ENCODE measurements at places on chromosomes 6 and 20.

DNA sequence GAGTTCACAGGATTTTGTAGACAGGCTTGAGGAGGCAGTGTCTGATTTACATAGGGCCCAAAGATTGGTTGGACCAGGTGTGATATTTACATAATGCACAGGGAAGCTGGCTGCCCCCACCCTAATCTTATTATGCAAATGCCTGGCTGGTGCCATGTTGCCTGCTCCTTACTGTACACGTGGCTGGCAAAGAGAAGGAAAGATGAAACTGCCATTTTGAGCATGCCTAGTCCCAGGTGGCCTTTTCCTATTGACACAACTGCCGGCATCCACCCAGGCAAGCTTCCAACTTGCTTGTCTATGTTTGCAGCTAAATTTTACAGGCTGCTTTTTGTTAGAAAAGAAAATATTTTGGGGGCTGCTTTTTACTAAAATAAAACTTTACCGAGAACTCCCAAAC is 174.6 kb downstream of the LMBRD1 start:
- no peak for DNase-seq

GRCh38 chr20:32281711-32282110 is 4.3 kb downstream of the KIF3B start:
- no peak for DNase-seq

GRCh38 chr6:45479834-45480751 is 102.4 kb upstream of the SUPT3H start:
- peak; percentile 10 for DNase-seq

- DNase-seq: no peak
Observed at GRCh38 chr20:57835588-57836455, 126.0 kb upstream of the PMEPA1 start.

DNA sequence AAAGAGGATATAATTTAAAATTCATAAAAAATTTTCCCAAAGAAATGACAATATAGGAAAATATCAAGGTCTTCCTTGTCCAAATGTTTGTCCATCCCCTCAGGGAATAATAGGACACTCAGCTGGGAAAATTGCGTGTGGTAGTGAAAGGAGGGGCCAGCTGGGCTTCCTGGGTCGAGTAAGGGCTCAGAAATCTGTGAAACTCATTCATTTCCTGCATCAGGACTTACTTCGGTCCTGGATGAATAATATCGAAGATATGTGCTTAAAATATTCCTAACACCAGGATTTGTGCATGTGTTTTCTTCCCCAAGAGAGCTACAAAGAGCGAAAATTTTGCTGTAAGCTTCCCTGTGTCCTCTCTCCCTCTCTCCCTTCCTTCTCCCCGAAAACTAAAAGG is 118.2 kb upstream of the GJE1 start:
- DNase-seq: no peak

DNA sequence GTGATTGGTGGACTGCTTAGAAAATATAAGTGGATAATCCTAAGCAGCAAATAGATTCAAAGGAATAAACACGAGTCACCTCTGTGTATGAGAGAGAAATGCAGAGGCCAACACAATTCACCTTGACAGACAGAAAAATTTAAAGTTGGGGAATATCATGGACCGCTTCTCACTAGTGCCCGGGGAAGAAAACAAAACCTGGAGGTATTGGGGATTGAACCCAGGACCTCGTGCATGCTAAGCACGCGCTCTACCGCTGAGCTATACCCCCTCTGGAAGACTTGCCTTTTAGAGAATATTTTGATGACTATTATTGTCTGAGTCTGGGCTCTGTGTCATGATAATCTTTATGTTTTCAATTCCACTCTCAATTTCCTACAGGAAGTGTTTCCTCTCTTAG is 111.9 kb downstream of the TRIM27 start:
- DNase-seq: no peak

- DNase-seq: no peak
Observed at GRCh38 chr6:157770946-157771345, 52.1 kb upstream of the SNX9 start.

GRCh38 chr20:5836569-5836968 is 86.4 kb downstream of the SHLD1 start:
- no peak for DNase-seq

- peak; percentile 26 for DNase-seq
Observed at GRCh38 chr20:32672982-32673851, 524 bp downstream of the C20orf203 start.

GRCh38 chr20:41017448-41018042 is 11.1 kb upstream of the TOP1 start:
- no peak for DNase-seq

DNA sequence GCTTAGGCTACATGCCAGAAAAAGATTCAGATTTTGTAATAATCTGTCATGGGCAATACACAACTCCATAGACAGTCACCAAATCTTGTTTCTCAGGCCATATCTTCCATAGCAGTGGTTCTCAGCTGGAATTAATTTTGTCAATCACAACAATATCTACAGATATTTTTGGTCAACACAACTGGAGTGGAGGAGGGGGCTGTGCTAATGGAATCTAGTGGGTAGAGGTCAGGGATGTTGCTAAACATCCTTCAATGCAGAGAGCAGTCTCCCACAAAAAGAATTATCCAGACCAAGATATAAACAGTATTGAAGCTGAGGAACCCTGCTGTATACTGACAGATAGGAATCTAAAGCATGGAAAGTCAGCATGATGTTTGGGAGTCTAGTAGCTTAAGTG is 174.6 kb downstream of the UBE3D start:
- no peak for DNase-seq

DNA sequence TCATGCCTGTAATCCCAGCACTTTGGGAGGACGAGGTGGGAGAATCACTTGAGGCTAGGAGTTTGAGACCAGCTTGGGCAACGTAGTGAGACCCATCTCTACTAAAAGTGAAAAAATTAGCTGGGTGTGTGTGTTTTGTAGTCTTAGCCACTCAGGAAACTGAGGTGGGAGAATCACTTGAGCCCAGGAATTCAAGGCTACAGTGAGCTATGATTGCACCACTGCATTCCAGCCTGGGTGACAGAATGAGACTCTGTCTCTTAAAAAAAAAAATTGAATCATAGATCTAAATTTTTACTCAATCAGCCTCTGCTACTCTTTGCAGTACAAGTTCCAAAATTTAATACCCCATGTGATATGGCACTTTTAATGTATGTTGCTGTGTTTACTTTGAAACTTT is 121.6 kb downstream of the ARMC2 start:
- no peak for DNase-seq

- no peak for DNase-seq
Observed at GRCh38 chr6:15887491-15888461, 224.9 kb upstream of the DTNBP1 start.

- no peak for DNase-seq
Observed at GRCh38 chr6:166798652-166799051, 157.7 kb downstream of the RNASET2 start.

DNA sequence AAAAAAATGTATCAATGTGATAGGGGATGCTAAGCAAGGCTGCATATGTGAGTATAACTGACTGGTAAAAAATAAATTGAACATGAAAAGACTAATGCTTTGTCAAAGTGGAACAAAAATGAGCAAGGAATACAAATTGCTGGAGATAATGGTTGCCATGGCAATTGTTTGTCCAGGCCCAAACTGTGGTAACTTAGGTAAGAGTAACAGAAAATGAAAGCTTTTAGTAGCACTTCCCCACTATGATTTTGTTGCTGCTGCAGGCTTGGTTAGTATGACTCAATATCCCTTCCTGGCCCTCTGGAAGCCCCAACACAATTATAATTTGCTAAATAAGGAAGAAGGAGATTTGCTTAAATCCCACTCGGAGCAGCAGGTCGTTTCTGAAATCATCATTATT is 577.1 kb downstream of the DOK5 start:
- no peak for DNase-seq

DNA sequence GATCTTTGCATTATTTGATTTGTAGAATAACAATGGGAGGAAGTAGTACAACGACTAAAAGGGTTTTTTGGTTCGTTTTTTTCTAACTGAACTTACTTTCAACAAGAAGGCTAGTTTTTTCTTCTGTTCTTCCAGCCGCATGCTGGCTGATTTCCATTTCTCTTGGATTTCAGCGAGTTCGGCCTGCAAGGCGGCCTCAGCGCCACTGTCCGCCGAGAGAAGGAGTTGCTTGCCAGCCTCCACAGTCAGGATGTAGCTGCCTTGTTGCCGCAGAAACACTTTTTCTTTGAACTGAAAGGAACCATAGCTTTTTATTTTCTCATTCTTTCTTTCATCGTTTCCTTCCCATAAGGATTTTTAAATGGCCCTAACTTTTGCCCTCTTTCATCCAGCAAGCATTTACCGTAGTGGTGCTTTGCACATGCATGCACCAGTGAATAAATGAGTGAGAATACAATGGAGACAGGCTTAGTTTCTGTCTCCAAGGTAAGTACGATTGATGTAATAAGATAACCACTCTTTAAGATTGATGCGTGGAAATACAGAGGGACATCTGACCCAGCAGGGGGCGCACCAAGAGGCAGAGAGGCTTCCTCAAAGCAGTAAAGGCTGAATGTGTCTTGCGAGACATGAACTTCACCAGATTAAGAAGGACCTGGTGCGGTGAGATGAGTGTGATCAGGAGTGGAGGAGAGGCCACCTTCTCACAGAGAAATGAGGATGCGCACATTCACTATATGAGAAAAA is 398.8 kb downstream of the ESR1 start:
- no peak for DNase-seq

- DNase-seq: no peak
Observed at GRCh38 chr20:19275038-19275629, 62.7 kb downstream of the SLC24A3 start.

DNA sequence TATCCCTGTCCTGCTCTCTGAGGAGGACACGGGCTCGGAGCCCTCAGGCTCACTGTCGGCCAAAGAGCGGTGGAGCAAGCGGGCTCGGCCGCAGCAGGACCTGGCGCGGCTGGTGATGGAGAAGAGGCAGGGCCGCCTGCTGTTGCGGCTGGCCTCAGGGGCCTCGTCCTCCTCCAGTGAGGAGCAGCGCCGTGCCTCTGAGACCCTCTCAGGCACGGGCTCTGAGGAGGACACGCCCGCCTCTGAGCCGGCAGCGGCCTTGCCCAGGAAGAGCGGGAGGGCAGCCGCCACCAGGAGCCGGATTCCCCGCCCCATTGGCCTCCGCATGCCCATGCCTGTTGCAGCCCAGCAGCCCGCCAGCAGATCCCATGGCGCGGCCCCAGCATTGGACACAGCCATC is 14.2 kb upstream of the SLC22A7 start:
- DNase-seq: no peak

GRCh38 chr6:148840256-148840655 is 93.4 kb downstream of the UST start:
- DNase-seq: no peak

GRCh38 chr6:24797596-24798216 is 1.0 kb downstream of the ARMH2 start:
- no peak for DNase-seq

DNA sequence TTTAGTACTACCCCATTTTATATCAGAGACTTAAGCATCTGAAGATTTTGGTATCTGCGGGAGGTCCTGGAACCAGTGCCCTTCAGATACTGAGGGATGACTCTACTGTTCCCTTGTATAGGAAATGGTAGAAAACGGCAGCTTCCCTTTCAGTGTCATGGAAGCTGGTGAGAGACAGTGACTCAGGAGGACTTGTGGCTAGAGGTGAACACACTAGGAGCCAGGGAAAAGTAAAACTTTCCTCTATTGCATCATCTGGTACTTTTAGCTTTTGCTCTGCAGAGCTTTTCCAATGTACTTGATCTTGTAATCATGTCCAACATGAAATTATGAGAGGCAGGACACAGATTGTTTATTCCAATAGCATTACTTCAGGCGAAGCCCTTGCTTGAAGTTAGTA is 45.0 kb downstream of the RNF144B start:
- no peak for DNase-seq

GRCh38 chr20:53017206-53017605 is 45.0 kb downstream of the TSHZ2 start:
- DNase-seq: no peak

GRCh38 chr6:132142308-132142707 is 191.1 kb upstream of the CCN2 start:
- DNase-seq: no peak

DNA sequence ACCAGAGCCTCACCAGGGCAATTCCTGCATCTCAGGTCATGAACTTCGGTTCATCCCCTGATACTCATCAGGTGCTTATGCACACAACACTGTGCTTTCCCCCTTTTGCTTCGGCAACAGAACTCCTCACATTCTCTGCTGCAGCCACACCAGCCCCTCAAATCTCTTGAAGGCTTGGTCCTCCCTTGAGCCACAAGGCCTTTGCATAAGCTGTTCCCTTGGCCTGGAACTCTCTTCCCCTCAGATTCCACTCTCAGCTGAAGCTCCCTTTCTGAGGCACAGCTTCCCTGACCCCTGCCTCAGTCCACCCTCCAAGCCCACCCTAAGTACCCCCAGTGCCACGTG is 76.4 kb downstream of the NOL4L start:
- DNase-seq: no peak

DNA sequence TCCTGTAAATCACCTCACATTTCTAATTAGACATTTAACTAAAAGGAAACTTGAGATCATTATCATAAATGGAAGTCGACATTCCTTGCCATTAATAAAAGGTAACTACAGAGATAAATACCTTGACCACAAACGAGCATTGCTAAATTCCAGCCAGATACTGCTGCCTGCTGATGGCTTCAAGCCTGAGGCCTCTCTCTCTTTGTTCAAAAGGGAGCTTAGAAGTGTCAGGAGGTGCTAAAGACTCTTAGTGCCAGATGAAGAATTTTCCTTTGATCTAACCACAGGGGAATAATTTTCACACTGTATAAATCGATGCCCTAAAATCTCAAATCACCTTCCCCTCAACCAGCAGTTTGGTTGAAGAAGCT is 248.2 kb upstream of the PMEPA1 start:
- DNase-seq: no peak

DNA sequence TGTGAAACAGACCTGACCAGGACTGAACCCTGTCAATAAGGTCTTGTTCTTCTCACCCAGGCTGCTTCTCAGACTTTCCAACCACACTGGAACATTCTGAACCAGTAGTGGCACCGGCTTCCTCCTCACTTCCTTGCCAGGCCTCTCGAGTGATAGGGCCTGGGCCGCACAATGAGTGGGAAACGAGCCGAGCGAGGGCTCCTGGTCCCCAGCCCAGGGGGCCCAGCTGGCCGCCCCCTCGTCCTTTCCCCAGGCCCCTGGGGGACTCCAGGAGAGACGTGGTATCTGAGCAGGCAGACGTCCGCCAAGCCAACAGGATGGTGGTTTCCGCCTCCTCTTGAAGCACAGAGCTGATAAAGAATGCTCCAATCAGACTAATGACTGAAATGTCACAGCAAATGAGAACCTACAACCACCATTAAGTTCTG is 117.9 kb downstream of the GMDS start:
- DNase-seq: no peak

DNA sequence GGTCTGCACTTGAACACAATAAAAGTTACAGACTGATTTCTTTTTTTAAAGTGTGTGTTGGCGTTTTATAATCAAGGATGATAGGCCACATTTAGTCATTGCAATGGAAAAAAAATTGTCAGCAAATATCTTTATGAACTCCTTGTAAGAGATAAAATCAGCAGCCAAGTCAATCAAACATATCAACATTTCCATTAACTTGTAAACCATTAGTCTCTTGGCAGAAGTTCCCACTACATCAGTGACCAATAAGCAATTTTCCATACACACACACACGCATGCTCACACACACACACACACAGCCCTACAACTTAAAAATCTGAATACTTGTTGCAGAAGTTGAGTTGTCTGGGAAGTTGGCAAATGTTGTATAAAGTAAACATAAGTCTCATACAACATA is 315.9 kb upstream of the KCNQ5 start:
- DNase-seq: no peak

Measured in GM12864 (cell line).